ENCODE measurements at places on chromosomes 16 and 17.

DNA sequence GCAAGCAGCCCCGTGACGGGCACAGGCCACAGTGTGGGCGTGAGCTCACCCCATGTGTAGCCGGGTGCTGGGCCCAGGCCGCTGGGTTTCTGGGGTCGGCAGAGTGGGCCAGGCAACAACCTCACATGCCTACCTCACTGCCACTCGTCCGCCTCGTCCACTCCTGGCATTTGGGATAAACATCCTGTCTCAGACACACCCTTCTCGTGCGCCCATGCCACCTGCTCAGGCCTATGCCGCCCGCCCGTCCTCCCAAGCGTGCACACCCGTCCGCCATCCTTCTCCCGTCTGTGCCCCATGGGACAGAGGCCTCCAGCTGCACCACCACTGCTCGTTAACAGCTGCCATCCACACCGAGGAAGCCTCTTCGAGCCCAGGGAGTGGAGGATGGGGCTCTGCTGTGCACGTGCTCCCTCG is 64.3 kb downstream of the KLHDC4 start:
- DNase-seq, result no peak

GRCh38 chr17:69143151-69143550 is 1.5 kb upstream of the ABCA6 start:
- DNase-seq, result no peak

DNA sequence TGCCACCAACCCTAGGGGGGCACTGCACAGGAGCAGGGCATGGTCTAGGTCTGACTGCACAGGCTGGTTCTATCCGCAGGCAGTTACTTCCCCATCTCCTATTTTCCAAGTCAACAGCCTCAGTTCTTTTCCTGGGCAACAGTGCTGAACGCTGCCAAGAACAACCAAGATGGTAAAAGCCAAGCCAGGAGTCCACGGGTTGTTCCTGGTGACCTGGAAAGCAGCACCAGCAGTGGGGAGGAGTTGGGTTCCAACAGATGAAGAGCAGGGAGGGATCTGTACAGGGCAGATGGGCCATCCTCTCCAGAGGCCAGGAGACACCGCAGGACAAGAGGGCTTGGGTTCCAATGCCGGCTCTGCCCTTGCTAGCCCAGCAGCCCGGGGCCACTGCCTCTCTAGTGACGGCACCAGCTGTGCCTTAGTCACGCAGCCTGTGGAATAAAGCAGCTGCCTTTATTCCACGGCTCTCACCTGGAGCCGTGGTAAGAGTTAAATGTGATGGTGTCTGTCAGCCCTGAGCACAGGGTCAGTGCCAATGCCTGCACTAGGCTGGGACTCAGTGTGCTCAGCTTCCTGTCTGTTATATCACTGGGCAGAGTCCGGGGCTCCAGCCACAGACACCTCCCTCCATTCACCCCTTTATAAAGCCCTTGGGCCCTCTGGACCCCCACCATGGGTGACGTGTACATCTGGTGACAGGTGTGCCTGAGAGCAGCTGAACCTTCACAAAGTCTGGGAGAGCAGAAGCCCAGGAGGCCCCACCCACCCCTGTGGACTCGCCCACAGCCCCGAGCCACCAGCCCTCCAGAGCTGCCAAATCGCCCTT is 44.9 kb downstream of the MARF1 start:
- no peak for DNase-seq

DNA sequence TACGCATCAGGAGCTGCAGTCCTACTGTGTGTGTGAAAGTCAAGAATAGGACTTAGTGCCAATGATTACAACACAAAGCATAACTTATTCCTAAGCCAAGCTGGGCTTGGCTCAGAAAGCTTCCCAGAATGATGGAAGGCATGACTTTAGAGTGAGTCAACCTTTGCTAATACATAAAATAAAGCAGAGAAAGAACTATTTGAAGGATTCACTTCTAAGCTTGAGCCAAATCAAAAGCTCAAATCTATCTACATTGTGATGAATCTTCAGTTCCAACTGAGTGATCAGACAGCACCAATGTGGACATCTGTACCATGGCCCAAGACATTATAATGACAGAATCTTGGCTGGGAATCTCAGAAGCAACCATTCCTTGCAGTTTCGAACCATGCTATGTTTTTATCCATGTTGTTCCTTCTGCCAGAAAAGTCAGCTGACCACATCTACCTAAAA is 41.4 kb downstream of the SMG6 start:
- DNase-seq, result no peak

- DNase-seq, result no peak
These were observed 180.4 kb downstream of the HAPSTR1 start for GRCh38 chr16:9271841-9272240.

DNA sequence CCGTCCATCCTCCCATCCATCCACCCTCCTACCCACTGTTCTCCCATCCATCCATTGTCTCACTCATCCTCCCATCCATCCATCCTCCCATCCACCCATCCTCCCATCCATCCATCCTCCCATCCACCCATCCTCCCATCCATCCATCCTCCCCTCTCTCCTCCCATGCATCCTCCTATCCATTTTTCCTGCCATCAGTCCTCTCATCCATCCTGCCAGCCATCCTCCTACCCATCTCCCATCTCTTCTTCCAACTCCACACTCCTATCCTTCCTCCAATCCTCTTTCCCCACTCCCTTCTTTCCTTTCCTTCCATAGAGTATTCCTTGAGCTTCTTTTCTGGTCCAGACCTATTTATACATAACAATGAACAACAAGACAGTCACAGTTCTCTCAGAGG is 12.1 kb downstream of the DRC7 start:
- no peak for DNase-seq

GRCh38 chr16:28990375-28991040 is 5.7 kb downstream of the LAT start:
- no peak for DNase-seq

DNA sequence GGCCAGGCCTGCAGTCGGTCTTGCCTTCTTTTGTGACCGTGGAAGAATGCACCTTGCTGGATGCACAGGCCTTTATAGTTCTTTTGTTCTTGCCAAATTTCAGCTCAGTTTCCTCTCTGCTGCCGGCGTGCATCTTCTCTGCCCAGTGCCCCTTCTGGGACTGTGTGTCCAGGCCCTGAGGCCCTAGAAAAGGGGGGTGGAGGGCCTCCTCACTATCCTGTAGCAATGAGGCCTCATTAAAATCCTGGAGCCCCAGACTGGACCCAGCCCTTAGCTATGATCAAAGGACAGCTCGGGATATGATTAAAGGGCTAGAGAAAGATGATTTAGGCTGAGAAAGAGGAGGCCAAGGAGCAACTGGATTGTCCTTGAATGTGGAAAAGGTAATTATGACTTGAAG is 229.8 kb downstream of the SEC14L1 start:
- no peak for DNase-seq

- no peak for DNase-seq
These were observed 119.0 kb downstream of the MYO1D start for GRCh38 chr17:32757963-32758362.

DNA sequence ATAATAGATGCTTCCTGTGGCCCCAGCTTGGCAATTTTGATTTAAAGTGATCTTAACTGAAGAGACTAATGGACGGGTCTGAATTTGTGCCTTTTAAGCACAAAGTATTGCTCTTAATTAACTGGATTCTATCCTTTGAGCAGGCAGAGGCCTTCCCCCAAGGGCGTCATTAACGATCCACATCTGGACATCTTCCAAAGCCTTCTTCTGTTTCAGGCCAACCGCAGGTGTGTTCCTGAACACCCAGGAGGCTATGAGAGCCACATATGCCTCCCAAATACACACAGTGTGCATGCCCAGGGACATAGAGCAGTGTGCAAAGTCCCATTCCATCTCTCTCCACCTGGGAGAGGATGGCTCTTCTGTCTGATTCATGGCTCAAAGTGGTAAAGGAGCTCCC is 42.3 kb downstream of the MAPT start:
- no peak for DNase-seq

GRCh38 chr17:51913491-51914205 is 244.9 kb downstream of the CA10 start:
- no peak for DNase-seq

DNA sequence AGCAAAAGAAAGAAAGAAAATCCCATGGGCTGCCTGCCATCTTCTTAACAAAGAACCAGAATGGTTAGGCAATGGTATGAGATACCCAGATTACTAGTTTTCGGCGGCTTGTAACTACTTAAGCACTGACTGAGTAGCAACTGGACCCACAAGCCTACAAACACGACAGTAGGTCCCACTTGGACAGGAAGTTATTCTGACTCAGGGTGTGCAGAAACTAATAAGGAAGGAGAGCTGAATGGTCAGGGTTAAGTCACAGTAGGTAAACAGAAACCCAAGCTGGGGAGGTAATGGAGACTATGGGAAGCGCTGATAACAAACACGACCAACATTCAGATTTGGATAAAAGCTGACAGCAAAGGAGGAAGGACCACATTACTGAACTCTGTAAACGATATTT is 10.4 kb upstream of the HLF start:
- no peak for DNase-seq

Data from cerebellar nuclear complex (tissue), 1 donor.